ENCODE measurements at places on chromosomes 6 and 20. TPM values are rescaled to one million over a fixed set of nuclear protein-coding genes. Genes with fewer than 3 reads are reported as not detected.

The RUNX2 gene
- not detected for polyA plus RNA-seq

The ADTRP gene
- not detected for polyA plus RNA-seq

The PTCRA gene
- polyA plus RNA-seq, result not detected

The NOTCH4 gene
- 5.7 TPM for polyA plus RNA-seq

The LSM2 gene
- 68.5 TPM for polyA plus RNA-seq

The ZBP1 gene
- polyA plus RNA-seq, result not detected

The HLA-DPA1 gene
- polyA plus RNA-seq, result not detected

The SLC35F1 gene
- 35.1 TPM for polyA plus RNA-seq

The MDFI gene
- polyA plus RNA-seq, result 42.8 TPM

The SEMG1 gene
- not detected for polyA plus RNA-seq

The FOXQ1 gene
- not detected for polyA plus RNA-seq

All from neural cell (in vitro differentiated cells).